ENCODE measurements at places on chromosomes 5 and 9.

- peak; percentile 79 for DNase-seq
Observed at GRCh38 chr9:129726322-129727160, 26.3 kb downstream of the PTGES start.

- DNase-seq = peak; percentile 87
Observed at GRCh38 chr9:15306757-15307522, at the start of gene TTC39B. TSS of gene TTC39B (minus strand) at chr9:15307216. CDS start at chr9:15307125, 91 bp downstream.

DNA sequence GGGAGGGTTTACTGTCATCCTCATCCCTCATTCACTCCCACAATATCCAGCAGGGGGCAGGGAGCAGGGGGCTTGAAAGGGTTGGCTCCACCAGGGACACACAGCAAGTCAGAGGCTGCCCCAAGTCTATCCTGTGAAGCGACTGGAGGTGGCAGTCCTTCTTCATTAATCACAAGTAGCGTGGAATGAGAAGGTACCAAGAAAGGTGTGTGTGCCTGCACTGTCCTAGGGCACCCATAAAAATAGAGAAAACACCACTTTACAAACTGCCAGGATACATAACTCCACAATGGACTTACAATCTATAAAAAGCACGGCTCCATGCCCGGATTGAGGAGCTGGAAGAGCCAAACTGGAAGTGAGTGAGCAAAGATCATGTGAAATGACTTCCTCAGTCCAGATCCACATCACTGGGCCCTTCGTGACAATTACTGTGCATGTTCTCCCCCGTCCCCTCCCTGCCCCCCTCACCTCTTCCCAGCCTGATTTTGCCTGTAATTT, 183.9 kb downstream of the SLIT3 start:
- DNase-seq = no peak

DNA sequence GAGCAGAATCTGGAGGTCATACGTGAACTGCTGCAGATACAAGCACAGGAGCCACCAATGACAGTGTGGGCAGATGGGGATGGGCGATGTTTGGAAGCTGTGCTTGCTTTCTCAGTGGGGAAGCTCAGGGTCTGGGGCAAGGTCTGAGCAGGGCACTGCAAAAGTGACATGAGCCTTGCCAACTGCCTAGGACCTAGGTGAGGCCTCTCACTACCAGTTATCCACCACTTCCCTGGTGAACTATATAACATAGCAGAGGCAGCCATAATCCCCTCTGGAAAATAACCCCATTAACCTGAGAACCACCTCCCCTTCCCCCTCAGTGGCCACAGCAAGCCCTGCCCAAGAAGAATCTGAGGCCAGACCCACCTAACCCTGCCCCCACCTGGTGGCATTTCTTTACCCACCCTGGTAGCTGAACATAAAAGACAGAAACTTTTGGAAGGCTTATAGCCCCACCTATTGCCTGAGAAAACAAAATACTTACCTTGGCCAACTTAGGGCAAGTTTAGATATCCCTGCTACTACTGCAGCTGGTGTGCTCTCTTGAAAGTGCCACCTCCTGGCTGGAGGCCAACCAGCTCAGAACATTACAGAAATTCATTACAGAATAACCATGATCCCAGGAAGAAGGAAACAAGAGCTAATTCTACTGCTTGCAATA, 18.8 kb upstream of the SPEF2 start:
- DNase-seq = no peak

GRCh38 chr9:92704528-92704927, 34.6 kb upstream of the IPPK start:
- DNase-seq = no peak

- no peak for DNase-seq
Observed at GRCh38 chr9:123329329-123329955, 26.6 kb upstream of the CRB2 start.

GRCh38 chr5:148966348-148966747, 96.5 kb downstream of the SH3TC2 start:
- DNase-seq = no peak

- no peak for DNase-seq
Observed at GRCh38 chr5:101045689-101046088, 142.6 kb upstream of the ST8SIA4 start.

DNA sequence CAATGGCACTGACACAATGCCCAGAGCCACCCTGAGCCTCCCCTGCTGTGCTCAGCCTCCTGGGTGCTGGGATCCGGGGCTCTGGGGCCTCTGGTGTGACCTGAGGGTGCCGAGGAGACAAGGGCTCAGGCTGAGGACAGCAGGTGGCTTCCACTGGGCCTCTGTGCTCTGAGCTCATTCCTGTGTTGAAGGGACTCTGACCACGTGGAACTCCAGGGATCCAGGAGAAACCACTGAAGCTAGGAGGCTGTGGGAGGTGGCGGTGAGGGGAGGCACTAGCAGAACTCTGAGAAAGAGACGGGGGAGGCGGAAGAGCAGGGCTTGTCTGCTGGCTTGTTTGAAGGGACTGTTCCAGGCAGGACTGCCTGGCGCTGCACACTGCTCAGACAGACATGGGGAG, 318.7 kb upstream of the IRX1 start:
- no peak for DNase-seq

GRCh38 chr5:29719171-29719570, 1474.3 kb upstream of the CDH6 start:
- no peak for DNase-seq

GRCh38 chr9:133862585-133863256, 124.6 kb upstream of the SARDH start:
- DNase-seq = no peak

GRCh38 chr5:151047814-151048425, 27.5 kb downstream of the GPX3 start:
- DNase-seq = peak; percentile 26

- no peak for DNase-seq
Observed at GRCh38 chr9:129177443-129177790, 644 bp downstream of the IER5L start.

DNA sequence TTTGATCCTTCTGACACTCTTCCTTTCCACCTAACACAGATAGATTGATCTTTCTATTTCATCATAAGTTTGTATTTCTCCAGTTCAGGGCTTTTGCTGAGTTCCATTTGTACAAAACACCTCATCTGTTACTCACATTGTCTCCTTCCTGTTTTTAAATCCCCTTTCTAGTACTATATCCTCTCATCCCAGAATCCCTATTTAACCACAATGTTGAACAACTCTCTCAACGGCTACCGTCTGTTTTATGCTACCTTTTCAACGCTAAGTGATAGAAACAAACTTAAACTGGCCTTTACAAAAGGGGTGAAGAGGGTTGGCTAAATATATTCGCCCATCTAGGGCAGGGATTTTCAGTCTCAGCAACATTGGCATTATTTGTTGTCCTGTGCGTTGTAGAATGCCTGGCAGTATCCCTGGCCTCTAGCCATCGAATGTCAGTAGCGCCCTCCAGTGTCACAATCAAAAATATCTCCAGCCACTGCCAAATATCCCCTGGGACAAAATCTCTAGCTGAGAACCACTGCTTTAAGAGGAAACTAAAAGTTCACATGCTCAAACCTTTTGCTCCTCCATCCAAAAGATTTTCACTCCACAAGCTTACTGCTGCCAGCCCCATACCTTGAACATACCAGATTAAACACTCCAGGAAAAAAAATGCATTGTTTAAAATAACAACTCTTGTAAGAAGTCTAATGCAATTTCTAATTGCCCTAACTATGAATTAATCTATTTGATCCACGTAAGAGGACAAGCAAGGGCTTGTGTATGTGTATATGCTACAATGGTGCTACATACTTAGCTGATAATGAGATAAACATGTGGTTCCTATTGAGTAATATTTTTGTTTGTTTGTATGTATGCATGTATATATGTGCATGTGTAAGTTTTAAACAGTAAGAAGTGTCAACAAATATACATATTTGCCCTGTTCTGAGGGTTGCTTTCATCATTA, 344.0 kb downstream of the PTPRD start:
- DNase-seq = no peak

DNA sequence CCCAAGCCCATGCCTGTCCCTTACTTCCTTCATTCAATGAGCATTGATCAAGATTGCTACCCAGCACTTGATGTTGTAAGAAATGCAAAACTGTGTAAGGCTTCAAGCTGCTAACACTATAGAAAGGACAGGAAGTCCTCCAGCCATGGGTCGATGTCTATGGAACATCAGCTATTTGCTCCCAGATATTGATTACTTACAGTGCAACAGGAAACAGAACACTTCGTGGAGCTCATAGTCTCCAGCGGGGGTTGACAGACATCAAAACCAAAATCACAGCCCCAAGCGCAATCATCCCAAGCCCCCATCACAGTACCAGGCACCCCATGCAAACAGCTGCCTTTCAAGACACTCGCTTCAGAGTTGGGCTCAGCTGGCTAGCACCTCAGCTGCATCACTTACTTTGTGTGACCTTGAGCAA, 26.8 kb upstream of the DUSP1 start:
- no peak for DNase-seq

DNA sequence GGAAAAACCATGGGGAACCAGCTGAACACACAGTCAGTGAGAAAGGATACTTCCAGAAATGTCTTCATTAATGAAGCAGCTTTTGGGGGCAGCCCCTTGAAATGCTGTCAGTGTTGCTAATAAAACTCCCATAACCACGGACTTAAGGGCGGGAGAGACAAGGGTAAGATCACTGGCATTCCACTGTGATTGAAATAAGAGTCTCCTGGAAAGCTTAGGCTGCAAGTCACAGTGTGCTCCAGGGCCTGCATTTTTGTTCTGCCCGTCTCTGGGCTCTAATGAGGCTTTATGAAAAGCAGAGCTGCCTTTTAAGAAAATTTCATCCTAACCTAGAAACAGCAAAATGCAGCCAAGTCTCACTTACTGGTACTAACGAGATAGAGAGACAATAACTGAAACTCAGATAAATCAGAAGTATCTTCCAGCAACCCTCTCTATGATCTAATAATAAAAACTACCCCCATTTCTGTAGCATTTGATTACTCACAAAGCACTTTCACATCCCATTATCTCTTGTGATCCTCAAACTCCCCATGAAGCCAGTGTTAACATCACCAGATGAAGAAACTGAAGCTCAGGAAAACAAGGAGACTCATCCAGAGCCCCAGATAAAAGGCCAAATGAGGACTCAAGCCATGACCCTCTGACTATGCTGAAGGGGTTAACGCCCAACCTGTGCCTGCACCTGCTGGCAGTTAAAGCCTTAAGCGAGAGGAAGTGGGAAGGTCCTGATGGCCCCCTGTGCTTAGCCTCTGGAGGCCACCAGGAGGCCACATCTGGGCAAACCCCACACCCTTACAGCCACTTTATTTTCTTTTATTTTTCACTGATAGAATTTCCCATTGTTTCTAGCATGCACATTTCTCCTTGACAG, 37.5 kb downstream of the SPOCK1 start:
- DNase-seq = no peak

DNA sequence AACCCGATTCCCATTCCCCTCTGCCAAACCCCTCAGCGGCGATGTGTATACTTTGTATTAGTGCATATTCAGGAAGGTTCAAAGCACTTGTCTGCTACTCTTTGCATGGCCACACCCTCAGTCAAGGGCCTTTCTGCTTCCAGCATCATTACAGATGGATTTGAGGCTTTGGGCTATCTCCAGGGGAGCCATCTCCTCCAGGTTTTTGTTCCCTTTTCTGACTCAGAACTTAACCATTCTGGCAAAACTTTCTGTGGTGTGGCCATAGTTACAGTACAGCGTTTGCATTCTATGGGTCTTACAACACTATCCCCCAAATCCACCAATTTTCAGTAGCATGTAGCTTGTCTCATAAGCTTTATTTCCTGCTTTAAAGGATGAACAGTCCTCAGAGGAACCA, 36.0 kb upstream of the SVEP1 start:
- no peak for DNase-seq

GRCh38 chr5:148780711-148781110, 45.7 kb upstream of the ADRB2 start:
- DNase-seq = no peak

DNA sequence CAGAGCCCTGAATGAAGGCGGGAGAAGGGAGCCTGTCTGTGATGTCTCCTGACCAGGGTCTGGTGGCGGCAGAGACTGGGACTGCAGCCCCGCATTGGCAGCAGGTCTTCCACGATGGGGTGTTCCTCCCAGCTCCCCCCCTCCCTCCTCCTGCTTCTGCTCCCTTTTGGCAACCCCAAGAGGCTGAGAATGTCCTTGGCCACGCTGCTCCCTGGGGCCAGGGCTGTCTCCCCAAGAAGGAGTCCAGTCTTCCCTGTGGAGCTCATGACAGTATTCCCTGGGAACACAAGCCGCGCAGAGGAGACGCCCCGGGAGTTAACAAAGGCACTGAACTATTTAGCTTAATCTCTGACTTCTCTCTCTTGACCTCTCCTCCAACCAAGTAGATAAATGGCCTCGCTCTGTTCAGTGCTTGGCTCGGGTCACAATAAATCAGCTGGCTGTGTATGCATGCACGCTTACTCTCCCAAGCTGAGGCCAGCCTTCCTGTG, 84.0 kb upstream of the NEURL1B start:
- DNase-seq = no peak

- DNase-seq = no peak
Observed at GRCh38 chr5:124872086-124872485, 125.6 kb upstream of the ZNF608 start.

DNA sequence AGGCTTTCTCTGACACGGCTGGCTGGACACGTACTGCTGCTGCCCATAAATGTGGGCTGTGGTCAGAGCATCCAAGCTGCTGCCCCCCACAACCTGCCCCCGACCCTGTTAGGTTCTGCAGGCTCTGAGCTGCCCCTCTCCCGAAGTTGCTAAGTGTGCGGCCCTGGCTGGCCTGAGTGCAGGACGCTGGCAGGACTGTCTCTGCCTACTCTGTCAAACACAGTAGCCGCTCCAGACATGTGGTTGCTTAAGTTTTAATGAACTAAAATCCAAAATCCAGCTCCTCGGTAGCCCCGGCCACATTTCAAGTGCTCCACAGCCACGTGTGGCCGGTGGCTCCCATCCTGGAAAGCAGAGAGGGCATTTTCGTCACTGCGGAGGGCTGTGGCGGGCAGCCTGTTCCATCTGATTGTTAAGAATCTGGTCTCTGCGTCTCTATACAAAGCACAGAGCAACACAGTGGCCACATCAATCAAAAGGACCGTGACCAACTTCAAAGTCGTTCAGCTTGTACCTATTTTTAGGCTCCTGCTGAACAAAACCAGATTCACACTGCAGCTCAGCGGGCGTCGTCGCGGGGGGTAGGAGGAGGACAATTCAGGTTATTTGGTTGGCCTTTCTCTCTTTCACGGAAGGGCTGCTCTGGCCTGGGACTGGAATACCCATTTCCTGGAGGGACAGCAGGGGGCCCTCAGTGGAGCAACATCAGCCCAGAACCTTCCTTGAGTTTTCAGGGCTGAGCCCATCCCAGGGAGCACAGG, 68.9 kb downstream of the PTCH1 start:
- DNase-seq = no peak

DNA sequence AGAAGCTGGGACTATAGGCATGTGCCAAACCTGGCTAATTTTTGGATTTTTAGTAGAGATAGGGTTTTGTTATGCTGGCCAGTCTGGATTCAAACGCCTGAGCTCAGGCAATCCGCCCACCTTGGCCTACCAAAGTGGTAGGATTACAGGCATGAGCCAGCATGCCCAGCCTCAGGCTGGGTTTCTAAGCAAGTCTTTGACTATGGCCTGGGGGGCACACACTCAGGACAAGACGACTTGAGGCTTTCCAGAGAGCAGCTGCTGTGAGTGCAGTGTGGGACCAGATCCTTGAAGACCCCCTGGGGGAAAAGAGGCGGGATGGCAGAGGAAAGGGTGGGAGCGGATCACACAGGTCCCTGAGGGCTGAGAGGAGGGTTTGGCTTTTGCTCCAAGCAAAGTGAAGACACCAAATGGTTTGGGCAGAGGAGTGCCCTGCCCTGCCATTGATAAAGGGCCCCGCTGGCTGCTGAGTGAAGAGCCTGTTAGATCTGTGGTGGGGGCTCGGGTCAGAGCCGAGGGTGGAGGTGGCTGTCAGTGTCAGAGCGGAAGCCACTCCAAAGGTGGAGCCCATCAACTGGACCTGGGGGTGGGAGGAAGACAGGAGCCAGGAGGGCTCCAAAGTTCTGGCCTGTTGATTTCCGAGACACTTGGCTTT, 46.8 kb upstream of the FUBP3 start:
- no peak for DNase-seq

Measured in activated T-cell treated with anti-CD3 and anti-CD28 coated beads, Interleukin-2, amount 50 U/mL, for 72 hours (primary cell).